Cerebellar cortex (tissue), 1 donor: ENCODE measurements at places on chromosomes 13 and 19.

GRCh38 chr19:21611659-21612402, 106.4 kb downstream of the ZNF429 start:
- no peak for DNase-seq

DNA sequence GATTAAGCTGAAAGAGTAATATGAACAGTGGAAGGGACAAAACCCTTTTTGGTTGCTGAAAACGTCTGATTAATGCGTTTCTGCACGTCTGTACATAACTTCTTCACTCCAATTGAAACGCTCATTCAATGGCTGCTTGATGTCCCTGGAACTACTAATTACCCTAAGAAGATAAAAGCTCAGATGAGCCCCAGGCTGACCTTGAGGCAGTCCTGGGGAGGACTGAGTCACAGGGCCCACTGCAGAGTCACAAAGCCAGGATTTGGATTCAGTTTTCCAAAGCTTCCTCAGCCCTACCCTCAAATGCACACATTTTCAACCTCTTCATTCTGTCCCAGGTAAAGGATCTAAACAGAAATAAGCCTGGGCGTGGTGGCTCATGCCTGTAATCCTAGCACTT, 75.0 kb upstream of the FLT1 start:
- no peak for DNase-seq

GRCh38 chr19:16134510-16134909, 9.0 kb upstream of the HSH2D start:
- DNase-seq = no peak

GRCh38 chr13:44523146-44524015, 52.7 kb downstream of the TSC22D1 start:
- peak; percentile 15 for DNase-seq

DNA sequence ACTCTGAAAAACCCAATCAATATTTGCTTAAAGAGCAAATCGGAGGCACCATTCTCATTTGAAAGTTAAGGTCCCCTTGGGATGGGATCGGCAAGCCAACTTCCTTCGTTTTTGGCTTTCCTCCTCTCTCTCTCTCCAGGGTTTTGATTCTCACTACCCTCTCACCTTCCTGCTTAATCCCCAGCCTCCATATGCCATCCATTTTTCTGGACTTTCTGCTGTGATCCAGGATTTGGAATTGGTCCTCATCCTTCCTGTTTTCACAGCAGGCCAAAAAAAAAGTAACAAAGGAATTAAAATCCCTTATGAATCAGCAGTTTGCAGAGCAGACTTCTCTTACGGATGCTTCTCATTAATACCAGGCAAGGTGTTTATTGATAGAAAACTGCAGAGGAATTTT, 283.1 kb upstream of the TMTC4 start:
- peak; percentile 90 for DNase-seq

- no peak for DNase-seq
These were observed 11.4 kb upstream of the CD22 start for GRCh38 chr19:35317464-35318043.

GRCh38 chr13:112450904-112451240, 74.7 kb downstream of the SPACA7 start:
- no peak for DNase-seq

- no peak for DNase-seq
These were observed 147.5 kb downstream of the CYSLTR2 start for GRCh38 chr13:48801255-48801654.

DNA sequence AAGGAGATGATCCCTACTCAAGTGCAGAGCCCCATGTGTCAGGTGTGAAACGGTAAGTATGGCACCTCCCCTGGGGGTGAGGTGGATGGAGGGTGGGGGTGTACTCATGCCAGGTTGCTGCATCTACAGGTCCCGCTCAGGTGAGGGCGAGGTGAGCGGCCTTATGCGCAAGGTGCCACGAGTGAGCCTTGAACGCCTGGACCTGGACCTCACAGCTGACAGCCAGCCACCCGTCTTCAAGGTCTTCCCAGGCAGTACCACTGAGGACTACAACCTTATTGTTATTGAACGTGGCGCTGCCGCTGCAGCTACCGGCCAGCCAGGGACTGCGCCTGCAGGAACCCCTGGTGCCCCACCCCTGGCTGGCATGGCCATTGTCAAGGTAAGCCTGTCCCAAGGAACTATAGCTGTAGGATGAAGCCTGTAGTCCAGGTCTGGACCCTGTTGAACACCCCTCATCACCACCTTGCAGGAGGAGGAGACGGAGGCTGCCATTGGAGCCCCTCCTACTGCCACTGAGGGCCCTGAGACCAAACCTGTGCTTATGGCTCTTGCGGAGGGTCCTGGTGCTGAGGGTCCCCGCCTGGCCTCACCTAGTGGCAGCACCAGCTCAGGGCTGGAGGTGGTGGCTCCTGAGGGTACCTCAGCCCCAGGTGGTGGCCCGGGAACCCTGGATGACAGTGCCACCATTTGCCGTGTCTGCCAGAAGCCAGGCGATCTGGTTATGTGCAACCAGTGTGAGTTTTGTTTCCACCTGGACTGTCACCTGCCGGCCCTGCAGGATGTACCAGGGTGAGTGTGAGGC, 5.2 kb downstream of the TRIM28 start:
- DNase-seq = no peak

DNA sequence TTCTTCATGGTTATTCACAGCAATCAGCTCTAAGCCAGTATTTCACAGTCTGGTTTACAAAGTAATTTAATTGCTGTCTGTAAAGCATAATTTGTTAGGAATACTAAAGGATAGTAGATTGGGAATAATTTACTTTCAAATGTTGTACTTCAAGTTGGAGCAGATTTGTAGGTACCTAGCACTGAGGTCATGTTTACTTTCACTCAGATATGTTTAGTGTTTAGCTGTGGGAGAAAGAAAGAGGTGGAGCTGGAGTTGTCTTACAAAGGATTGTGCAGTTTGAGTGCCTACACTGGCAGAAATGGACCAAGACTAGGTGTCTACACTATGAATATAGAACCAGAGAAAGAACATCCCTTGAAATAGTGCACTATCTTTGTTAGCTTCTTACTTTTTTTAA, 464.6 kb downstream of the PCDH9 start:
- DNase-seq = no peak

DNA sequence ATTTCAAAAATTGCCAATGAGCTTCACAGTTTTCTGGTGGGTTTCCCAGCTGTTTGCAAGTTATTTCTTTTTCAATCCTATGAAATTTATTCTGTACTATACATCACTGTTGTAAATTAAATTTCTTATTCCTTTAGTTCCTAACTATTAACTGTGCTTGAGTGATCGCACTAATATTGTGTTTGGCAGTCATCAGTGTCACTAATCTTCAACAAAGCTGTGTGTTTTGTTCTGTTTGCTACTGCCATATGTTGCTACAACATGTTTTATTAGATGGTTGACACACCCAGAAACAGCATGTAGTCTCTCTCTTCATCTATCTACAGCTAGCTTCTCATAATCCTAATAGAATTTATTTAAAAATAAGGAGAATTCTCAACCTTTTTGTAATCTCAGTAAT, 453.6 kb upstream of the PRR20A start:
- peak; percentile 7 for DNase-seq

DNA sequence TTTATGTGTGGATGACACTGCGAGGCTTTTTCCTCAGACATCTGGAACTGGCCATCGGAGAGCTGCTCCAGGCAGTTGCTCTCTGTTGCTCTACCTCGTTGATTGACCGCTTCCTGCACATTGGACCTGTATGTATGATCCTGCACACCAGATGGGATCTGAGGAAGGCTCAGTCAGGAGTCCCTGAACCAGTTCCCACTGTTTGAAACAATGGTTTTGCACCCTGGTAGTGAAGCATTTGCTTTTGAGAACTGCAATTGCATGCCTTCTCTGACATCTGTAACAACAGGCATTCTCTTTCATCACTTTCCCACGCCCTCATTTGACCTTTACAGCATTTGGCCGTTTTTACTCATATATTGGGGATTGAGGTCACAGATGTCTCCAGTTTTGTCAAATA, 61.1 kb upstream of the NPAS1 start:
- no peak for DNase-seq

GRCh38 chr19:5789351-5789761, 1.6 kb downstream of the DUS3L start:
- DNase-seq = no peak

DNA sequence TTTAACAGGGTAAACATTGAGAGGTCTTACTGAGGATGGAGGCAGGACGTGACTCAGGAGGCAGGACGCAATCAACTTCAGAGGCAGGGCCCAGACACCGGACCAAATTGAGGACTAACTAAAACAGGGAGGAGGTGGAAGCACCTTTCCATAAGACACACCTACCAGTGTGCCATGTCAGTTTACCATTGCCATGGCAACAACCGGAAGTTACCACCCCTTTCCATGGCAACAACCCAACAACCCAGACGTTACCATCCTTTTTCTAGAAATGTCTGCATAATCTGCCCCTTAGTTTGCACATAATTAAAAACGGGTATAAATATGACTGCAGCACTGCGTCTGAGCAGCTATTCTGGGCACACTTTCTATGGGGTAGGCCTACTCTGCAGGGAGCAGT, 53.5 kb upstream of the SOX21 start:
- DNase-seq = no peak

DNA sequence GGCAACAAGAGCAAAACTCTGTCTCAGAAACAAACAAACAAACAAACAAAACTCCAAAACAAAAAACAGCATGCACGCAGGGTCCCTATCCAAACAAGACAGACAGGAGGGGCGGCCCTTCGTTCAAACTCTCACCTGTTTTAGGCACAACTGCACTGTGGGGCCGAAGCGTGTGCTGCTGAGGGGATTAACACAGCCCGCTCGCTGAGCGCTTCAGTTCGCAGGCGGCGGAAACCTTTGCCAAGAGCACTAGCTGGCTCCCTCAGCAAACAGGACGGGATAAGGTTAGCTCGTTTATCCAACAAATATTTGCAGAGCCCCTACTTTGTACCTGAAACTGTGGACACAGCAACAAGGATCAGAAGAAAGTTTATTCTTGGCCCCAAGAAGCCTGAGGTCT, 1.6 kb upstream of the ADPRHL1 start:
- DNase-seq = peak; percentile 57

- DNase-seq = peak; percentile 42
These were observed 583 bp upstream of the LDLR start for GRCh38 chr19:11088506-11089253.

- peak; percentile 42 for DNase-seq
These were observed at the start of gene RNF225 for GRCh38 chr19:58395220-58395978. Gene RNF225 (plus strand): TSS chr19:58395656. CDS start chr19:58396090, 434 bp downstream.

DNA sequence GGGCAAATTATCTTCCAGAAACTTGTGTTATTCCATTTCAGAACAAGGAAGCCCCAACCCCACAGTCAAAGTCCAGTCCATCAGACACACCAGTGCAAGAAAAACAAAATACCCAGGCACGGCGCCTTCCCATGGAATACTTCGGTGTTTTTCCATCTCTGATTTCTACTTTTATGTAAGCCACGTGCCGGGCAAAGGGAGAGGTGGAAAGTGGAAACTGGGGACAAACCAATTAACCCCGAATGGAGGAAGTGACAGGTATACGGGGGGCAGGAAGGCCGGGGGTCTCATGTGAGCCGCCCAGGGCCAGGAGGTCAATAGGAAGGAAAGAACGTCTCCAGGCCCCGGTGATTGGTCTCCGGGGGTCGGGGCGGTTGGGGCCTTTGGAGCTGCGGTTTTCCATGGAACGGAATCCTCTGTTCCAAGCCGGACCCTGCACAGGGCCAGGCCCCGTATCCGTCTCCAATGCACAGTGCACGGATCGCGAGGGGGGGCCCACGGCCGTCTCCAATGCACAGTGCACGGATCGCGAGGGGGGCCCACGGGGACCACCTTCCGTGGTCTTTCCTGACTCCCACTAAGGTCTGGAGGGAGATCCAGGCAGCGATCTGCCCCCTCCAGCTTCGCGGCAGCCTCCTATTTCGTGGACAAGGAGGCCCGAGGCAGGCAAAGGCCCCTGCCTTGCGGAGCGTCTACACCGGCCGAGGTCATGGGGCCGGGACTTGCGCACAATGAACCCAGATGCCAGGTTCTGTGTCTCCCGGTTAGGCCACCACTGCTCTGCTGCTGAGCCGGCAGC, 79.7 kb downstream of the GADD45B start:
- DNase-seq = no peak

DNA sequence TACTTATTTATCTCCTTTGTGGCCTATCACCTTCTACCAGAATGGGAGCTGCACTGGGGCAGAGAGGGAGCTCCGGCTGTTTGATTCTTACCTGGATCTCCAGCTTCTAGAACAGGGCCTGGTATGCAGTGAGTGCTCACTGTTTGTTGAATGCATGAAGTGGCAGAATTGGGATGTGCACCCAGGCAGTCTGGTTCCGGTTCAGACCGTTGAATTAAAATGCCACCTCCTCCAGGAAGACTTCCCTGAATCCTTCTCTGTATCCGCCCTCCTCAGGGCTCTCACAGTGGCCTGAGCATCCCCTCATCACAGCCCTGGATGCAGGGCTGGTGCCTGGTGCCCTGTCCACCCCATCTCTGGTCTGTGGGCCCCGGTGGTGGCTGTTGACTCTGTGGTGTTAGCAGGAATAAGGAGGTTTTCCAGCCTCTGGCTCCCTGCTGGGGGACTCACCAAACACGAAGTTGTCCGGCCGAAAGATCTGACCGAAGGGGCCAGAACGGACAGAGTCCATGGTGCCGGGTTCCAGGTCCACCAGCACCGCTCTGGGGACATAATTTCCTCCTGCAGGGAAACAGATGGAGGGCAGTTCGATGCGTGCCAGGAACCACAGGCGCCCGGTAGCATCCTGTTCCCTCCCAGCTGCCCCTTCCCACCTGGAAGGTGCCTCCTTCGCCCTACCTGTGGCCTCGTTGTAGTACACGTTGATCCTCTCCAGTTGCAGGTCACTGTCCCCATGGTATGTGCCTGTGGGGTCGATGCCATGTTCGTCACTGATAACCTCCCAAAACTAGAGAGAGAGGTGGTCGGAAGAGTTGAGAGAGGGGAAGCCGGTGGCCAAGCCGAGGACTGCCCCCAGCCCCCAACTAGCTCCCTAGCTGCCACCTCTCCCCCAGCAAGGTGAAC, 1.0 kb downstream of the TUBB4A start:
- peak; percentile 90 for DNase-seq

DNA sequence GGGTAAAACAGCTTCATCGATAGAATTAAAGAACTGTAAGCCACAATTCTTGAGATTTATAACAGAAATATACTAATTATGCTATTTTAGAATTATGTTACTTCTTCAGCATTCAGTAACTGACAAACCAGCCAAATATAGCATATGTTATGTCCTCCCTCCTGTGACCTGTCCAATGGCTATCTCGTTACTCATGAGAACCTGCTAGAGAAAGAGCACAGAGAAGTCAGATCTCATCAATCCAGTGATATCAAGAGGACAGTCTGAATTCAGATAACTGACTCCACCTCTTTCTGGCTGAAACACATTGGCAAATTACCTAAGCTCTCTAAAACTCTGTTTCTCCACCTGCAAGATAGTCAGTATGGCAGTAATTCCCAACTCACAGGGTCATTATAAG, 170.4 kb downstream of the FGF14 start:
- DNase-seq = peak; percentile 73

- no peak for DNase-seq
These were observed 59.4 kb downstream of the LACC1 start for GRCh38 chr13:43939086-43939485.

- DNase-seq = no peak
These were observed 16.5 kb downstream of the LSM4 start for GRCh38 chr19:18306209-18306887.

- DNase-seq = no peak
These were observed 311.3 kb downstream of the ATP8A2 start for GRCh38 chr13:25683056-25683455.

- no peak for DNase-seq
These were observed 75.2 kb upstream of the MCF2L start for GRCh38 chr13:112893570-112894422.
